HT1080 (cell line): ENCODE measurements at places on chromosomes 5 and 9. TPM values are rescaled to one million over a fixed set of nuclear protein-coding genes. Genes with fewer than 3 reads are reported as not detected.

The SEMA6A gene
- total RNA-seq, result 0.11 and 0.37 TPM in 2 replicates

The BHMT2 gene
- not detected in 2 replicates for total RNA-seq

The ADRB2 gene
- 0.11 and 0.17 TPM in 2 replicates for total RNA-seq

The SPINK4 gene
- total RNA-seq, result not detected in 2 replicates

The SLC2A6 gene
- total RNA-seq, result 2.3 and 2.4 TPM in 2 replicates

The IQGAP2 gene
- 0.10 and 0.16 TPM in 2 replicates for total RNA-seq

The NR6A1 gene
- 1.1 and 2.0 TPM in 2 replicates for total RNA-seq

The C5orf63 gene
- total RNA-seq, result 0.37 and 1.9 TPM in 2 replicates

The ANKRD34B gene
- total RNA-seq, result not detected in 2 replicates

The PTGDS gene
- total RNA-seq, result not detected in 2 replicates

The SH3TC2 gene
- 22.1 and 24.0 TPM in 2 replicates for total RNA-seq

The IFNA21 gene
- total RNA-seq, result not detected in 2 replicates

The FAM221B gene
- not detected in 2 replicates for total RNA-seq

The MGAT4B gene
- total RNA-seq, result 185 and 198 TPM in 2 replicates

DNA sequence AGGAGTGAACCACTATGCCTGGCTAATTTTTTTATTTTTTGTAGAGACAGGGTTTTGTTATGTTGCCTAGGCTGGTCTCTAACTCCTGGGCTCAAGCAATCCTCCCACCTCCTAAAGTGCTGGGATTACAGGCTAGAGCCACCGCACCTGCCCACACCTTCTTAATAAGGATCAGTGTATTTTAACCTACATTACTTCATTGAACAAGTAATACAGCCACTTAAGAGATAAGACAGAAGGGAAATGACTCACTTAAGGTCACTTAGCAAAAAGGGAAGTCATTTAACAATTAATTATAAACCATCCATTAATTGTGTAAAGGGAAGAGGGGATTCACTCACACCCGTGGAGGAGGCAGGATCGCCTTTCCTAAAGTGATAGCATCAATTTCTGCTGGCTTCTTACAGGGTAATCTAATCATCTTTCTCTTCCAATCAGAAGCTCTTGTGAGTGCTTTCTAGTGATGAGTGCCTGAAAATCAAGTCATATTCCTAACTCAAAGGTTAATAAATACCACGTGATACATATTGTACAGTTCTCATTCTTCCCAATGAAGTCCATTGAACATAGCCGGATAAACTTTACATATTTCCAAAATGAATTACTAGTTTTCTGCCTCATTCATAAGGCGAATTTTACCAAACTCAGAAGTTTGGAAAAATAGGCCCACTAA, 3.5 kb downstream of the FBXW11 start:
- DNase-seq, result no peak

GRCh38 chr5:174323878-174324281, 278.4 kb downstream of the NSG2 start:
- peak; percentile 68 for DNase-seq

DNA sequence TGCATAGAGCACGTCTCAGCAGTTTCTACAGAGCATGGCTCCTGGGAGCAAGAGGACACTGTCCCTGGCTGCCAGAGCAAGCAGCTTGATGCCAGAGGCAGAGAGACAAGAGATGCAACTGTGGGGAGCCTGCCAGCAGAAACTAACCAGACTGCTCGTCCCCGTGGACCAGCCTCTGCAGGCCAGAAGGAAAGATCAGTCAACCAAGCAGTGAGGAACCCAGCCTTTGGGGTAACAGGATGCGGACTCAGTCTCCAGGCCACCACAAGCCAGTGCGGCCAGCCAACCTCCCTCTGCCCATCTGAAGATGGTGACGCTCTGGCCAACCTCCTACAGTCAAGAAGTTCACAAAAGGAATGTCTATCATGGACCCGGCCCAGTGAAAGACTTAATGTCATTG, 3.7 kb downstream of the SURF4 start:
- no peak for DNase-seq

- DNase-seq, result no peak
These were observed 257.6 kb downstream of the FAM114A2 start for GRCh38 chr5:153780876-153781705.

DNA sequence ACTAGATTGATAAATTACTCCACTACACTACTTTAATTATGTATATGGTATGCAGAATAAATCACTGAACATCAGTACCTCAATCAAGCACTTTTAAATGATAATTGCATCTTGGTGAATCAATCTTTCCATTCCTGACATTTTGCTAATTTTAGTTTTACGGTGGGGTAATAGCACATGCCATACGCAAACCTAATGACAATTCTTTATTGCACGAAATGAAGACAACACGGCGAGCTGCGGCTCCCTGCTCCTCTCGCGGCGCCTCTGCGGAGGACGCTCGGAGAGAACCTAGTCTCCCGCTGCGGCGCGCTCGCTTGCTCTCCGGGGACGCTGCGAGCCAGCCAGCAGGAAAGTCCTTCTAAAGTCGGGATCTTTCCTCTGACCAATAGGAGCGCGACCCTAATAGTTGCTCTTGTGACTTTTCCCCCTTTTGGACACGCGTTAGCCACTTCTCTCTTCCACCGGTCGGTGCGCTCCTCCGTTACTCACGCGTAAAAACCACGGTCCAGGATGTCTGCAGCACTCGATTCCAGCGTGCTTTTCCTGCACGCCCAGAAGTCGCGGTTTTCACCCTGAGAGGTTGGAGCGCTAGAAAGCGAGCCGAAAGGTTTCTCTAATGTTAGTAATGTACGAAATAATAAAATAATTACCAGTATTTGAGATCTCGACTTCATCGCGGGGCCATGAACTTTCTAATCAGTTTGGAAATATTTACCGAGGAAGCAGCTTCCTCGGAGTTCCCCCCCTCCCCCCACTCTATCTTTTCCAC, 1.0 kb upstream of the MEF2C start:
- peak; percentile 67 for DNase-seq

GRCh38 chr5:120016717-120017382, 387.5 kb downstream of the FAM170A start:
- DNase-seq, result no peak

DNA sequence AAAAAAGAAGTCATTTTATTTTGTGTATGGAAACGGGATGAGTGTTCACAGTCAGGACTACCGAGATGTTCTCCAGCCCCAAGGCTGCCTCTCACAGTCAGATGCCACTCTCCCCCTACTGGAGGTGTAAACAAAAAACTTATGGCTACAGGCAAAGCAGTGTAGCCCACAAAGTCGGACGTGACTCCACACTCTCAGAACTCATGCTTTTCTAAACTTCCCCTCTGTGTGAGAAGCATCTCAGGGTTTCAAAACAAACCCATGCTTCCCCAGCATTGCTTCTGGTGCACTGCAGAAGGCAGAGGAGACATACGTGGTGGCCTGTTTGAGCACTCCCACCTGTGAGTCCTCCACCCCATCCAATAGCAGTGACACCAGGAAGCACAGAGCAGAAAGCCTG, 580.3 kb downstream of the BNC2 start:
- no peak for DNase-seq

- DNase-seq, result no peak
These were observed 61.3 kb downstream of the TTLL11 start for GRCh38 chr9:122031776-122032175.

DNA sequence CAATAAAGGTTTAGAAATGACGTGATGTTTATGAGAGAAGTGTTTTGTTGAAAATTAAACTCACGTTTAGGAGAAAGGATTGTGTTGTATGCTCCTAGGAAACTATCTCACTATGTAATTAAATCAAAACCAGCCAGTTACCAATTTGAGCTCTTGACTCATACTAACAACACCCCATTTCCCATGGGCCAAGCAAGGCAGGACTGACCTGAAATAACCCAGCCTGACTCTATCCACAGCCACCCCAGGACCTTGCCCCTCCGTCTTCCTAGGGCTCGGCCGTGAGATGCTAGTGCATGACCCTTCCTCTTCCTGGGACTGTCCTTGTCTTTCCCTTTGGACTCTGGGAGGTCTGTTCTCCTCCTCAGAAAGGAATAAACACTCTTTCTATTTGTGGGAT, 16.4 kb downstream of the TLR4 start:
- no peak for DNase-seq

DNA sequence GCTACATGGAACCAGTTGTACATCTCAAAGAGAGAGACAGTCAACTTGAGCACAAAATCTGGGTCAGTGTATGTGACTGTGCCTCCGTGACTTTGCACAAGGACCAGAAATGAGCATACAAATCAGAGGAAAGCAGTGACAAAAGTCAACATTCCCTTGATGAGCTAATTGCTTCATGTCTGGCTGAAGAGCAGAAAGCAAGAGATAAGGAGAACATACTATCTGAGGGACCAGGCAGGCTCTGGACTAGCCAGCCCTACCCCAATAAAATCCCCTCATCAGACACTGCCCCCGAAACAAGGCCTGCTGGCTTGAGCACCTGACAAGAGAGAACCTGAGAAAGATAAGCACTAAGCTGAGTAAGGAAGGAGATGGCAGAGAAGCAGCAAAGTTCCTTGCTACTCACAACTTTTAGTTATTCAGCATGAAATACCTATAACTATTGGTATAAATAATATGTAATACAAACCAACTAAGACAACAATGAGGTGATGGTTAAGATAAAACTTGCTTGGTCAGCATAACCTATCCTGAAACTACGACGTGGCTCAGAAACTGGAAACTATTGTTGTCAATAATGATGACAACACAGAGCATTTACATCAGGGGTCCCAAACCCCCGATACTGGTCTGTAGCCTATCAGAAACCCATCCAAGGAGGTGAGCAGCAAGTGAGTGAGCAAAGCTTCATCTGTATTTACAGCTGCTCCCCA, 9.5 kb downstream of the SIL1 start:
- DNase-seq, result no peak

GRCh38 chr9:105967248-105967647, 272.9 kb downstream of the TMEM38B start:
- no peak for DNase-seq

DNA sequence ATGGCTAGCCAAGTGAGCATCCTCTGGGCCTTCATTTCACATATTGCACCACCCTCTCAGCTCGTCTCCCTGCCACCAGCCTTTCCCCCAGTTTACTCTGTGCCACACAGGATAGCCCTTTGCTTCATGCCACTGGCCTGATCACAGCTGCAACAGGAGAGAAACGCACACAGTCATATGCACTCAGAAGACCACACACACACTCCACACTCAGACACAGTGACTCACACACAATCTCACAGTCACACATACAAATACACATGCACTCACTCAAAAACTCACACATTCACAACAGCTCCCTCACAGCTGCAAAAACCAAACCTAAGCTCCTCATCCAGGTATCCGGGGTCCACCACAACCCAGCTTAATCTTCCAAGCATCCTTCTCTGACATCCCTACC, 38.7 kb downstream of the TTC39B start:
- DNase-seq, result peak; percentile 44

- DNase-seq, result no peak
These were observed 51.3 kb upstream of the PRLR start for GRCh38 chr5:35281613-35282012.

DNA sequence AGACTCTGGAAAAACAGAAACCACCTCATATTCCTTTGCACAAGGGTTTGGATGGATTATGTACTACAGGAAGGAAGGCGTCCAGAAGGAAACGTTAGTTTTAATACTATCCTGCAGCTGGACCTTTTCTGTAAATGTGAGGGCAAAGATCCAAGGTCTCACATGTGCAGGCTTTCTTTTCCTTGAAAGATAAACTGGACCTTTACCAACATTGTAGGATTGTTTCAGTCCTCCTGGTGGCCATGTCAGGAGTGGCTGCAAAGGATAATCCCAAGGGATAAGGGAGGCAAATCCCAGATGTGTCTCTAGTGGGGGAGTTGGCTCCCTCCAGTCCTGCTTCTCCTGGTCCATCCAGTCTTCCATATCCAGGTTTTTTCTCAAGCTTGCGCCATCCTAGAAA, 397.5 kb downstream of the HTR1A start:
- peak; percentile 10 for DNase-seq

DNA sequence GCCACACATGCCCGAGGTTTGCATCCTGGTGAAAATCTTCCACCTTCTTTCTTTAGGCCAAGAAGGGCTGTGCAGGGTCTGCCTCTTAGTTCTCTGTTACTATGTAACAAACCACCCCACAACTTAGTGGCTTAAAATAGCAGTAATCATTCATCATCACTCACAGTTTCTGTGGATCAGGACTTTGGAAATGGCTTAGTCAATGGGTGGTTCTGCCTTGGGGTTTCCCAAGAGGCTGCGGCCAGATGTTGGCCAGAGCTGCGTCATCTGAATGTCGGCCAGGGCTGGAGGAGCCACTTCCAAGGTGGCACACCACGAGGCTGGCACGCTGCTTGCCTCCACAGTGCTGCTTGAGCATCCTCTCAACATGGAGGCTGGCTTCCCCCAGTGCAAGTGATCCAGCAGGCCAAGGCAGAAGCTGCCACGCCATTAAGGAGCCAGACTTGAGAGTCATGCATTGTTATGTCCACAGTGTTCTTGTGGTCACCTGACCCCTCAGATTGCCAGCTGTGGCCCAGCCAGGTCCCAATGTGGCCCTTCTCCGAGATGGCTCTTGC, 135.2 kb downstream of the RXRA start:
- peak; percentile 33 for DNase-seq

- no peak for DNase-seq
These were observed 13.3 kb upstream of the PSMD5 start for GRCh38 chr9:120855827-120856670.

DNA sequence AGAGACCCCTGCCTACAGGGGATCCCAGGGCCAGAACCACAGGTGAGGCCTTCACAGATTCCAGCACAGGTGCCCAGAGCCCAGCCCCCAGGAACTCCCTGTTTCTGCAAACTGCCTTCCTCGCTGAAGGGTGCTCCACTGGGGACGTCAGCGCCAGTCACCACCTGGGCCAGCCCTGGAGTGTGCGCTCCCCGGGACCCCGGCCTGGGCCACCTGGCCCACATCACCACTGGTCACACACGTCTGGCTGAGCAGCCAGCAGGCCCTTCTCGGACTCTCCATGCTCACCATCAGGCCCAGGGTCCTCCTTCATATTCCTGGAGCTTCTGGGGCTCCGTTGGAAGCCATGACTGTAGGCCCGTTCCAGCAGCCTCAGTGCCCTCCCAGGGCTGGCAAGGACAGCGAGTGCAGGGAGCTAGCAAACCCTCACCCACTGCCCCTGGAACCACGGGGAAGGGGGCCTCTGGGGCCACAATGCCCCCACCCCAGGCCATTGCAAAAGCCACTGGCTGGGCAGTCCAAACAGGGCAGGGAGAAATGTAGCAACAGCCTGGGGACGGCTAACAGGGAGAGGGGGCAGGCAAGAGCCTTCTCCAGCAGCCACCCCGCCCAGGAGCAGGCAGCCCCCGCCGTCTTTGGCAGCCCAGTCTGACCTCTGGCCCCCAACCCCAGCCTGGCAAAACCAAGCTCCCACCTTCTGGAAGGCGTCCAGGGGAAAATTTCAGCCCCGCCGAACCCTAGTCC, 1.3 kb downstream of the AGPAT2 start:
- no peak for DNase-seq

DNA sequence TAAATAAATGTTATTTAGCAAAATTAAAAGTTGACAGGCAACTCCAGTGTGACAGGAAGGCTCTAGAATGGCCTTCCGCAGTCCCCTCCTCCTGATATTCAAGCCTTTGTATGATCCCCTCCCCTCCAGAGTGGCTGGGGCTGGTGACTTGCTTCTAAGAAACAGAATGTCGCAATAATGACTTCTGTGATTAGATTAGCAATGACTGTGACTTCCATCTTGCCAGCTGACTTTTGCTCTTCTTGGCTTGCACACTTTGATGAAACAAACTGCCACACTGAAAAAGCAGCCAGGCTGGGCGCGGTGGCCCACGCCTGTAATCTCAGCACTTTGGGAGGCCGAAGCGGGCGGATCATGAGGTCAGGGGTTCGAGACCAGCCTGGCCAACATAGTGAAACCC, 106.5 kb upstream of the LARP1 start:
- DNase-seq, result no peak

- DNase-seq, result no peak
These were observed 65.4 kb upstream of the HAND1 start for GRCh38 chr5:154543380-154543779.

- DNase-seq, result peak; percentile 66
These were observed 1.5 kb downstream of the PAPPA start for GRCh38 chr9:116154976-116155697.
